Astrocyte of the hippocampus (primary cell): ENCODE measurements at places on chromosomes 16 and 17.

- DNase-seq: no peak
These were observed 74.2 kb downstream of the TTC19 start for GRCh38 chr17:16073845-16074244.

- no peak for DNase-seq
These were observed 5.6 kb downstream of the ALOX12B start for GRCh38 chr17:8081876-8082275.

DNA sequence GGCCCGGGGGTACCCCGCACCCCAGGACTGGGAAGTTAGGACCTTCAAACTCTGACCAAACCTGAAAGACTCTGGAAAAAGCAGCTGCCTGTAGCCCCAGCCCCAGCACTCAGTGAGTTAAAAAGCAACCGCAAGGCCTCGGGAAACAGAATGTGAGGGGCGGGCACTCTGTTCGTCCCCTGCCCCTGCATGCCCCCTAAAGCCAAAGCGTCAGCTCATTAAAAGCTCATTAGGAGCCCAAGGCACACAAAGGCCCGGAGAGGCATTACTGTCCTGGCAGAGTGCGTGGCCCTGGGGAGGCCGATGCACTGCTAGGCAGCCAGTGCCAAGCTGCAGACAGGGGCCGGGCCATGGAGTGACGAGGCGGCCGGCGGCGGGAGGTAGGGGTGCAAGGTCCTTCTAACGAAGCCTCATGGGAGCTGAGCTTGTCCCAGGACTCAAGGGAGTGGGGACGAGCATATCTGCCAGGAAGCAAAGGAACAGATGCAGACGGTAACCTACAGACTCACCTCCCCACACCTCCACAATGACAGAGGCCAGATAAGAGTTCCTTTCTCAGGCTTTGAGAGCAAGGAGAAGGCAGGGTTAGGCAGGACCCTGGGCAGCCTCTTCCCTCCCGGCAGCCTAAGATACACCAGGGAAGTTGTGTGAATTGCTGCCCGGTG is 116.8 kb downstream of the ENGASE start:
- DNase-seq: no peak

- peak; percentile 70 for DNase-seq
These were observed 169.5 kb downstream of the AHSP start for GRCh38 chr16:31696968-31697743.

GRCh38 chr17:75750661-75751423 is 14.2 kb downstream of the GALK1 start:
- no peak for DNase-seq

- no peak for DNase-seq
These were observed 70.5 kb downstream of the CFDP1 start for GRCh38 chr16:75362846-75363245.

DNA sequence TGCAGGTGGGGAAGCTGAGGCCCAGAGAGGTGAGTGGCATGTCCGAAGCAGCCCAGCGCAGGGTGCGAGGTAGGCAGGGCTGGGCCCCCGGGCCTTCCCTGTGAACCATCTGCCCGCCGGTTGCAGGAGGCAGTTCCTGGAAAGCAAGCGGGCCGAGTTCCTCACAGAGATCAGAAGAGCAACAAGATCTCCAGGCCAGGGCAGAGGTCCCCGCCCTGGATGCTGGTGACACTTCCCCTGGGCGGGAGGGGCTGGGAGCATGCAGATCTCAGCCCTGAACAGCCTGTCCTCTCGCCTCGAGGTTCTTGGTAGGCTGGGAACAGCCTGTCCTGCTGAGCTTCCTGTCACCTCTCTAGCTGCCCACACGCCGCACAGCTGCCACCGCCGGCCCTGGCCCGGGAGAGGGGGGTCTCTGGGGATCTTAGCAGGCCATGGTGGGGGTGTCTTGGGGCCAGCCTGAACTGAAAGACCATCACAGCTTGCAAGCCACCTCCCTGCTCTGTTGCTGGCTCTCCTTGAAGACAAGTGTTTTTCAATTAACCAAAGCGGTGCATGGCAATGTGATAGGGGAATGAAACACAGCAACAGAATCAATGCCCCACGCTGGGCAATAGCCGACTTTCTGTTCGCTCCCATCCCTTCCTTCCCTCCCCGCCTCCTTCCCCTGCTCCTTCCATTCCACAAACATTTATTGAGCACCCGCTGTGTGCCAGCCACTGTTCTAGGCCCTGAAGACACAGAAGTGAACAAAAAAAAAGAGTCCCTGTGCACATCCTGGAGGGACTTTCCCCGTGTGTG is 31.7 kb downstream of the SOCS1 start:
- no peak for DNase-seq

DNA sequence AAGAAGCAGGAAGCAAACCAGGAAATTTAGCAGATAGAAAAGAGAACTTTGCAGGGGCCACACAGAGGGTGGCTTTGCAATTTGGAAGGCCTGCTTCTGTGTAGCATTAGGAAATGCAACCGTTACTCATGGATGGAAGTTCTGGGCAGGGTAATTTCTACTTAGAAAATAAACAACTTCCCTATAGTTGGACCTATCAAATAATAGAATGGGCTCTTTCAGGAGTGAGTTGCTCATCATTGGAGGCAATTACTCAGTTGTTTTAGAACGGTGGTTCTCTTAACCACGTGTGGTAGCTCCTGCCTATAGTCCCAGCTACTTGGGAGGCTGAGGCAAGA is 25.8 kb upstream of the HS3ST2 start:
- no peak for DNase-seq

- no peak for DNase-seq
These were observed 26.8 kb downstream of the RNF157 start for GRCh38 chr17:76213491-76213890.

DNA sequence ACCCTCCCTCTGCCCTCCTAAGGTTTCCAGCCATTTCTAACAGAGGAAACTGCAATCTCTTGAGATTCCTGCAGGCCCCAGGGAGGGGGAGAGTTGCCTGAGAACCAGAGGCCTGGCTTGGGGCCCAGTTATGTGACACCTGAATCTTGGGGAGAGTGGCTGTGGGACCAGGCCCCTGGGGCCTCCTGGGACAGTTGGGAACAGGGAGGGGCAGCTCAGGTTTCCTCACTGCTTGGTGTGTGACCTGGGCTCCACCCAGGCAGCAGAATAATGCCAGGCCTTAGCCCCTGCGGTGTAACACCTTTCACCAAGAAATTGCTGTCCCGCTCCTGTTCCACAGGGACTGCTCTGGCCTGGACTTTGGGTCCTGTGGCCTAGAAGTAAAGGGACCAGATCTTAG is 44.3 kb upstream of the CRHR1 start:
- no peak for DNase-seq

- DNase-seq: peak; percentile 88
These were observed 77.9 kb downstream of the KSR1 start for GRCh38 chr17:27533874-27534815.

- no peak for DNase-seq
These were observed 1847.5 kb downstream of the TP53TG3F start for GRCh38 chr16:35306915-35307314.

GRCh38 chr17:11384131-11384530 is 143.1 kb downstream of the SHISA6 start:
- DNase-seq: no peak

- no peak for DNase-seq
These were observed 182.0 kb downstream of the COPRS start for GRCh38 chr17:31677036-31677435.

- peak; percentile 91 for DNase-seq
These were observed 2.8 kb upstream of the CIBAR2 start for GRCh38 chr16:85114909-85115567.

- DNase-seq: no peak
These were observed 12.7 kb downstream of the BPTF start for GRCh38 chr17:67837965-67838364.

GRCh38 chr16:89094880-89095258 is 1.2 kb downstream of the ACSF3 start:
- DNase-seq: no peak

DNA sequence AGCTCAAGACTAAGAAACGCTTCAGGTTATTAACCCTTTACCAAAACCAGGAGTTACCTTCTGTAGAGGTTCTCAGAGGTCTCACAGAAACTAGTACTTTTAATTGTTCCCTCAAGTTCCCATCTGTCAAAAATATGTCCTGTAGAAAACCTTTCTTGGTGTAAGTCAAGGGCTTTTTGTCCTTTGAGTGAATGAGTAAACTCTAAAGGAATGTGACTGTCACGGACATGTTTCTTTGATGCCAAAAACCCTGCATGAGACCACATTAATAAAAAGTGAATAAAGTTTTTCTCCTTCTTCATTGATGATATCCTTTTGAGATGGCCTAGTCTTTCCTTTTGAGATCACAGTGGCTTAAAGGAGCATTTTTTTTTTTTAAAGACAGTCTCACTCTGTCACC is 102.9 kb downstream of the NLK start:
- peak; percentile 56 for DNase-seq

GRCh38 chr16:8858994-8859912 is 9.6 kb downstream of the CARHSP1 start:
- DNase-seq: no peak

DNA sequence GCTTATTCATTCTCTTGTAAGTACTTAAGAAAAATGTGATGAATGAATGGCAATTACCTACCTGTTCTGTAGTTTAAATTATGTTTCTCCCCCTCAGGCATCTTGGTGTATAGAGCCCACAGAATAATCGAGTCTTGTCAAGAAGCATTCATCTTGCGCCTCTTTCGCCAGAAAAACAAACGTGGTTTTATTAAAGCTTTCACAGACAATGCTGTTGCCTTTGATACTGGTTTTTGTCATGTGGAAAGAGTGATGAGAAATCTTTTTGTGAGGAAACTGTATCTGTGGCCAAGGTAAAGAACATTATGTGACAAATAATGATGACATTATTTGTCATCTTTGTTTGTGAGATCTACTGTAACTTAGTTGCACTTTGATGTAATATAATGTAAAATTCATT is 6.5 kb downstream of the ERCC4 start:
- DNase-seq: no peak

- DNase-seq: no peak
These were observed 9.7 kb upstream of the CHMP6 start for GRCh38 chr17:80981929-80982425.

DNA sequence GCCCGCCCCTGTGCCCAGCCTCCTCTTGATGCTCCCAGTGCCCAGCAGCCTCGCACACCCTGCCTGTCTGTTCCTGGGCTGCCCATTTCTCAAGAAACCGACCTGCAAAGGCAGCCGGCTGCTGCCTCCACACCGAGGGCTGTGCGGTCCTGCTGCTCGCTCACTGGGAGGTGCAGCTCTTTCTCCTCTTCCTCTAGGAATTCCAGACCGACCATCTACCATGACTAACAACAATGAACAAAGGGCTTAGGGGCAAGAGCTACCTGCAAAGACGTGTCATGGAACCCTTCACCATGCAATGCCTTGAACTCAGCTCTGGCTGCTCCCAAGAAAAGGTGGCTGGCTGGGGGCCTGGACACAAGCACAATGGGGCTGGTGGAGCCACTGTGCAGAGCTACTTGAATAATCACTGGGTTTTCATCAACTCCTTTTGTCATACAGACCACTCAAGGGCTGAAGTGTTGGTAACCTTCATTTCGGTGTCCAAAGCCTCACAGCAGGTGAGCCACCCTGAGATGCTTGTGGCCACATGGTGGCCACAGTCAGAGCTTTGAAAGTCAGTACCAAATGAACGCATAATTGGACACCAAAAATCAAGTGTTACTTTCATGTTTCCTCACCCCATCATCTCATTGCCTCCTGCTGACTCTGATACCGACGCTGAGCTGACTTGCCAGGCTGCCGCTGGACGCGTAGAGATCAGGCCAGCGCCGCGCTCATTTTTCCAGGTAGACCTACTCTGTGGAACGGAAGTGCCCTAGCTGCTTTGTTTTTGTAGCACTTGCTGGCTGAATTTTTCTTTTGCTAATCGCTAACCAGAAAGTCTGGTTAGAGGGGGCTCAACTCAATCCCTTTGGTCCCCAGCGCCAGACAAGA is 19.8 kb downstream of the CYB561 start:
- no peak for DNase-seq

GRCh38 chr17:64420143-64420670 is 28.7 kb upstream of the MILR1 start:
- DNase-seq: peak; percentile 82
